HuH-7.5 (cell line): ENCODE measurements at places on chromosomes 16 and 17.

- no peak for DNase-seq
Observed at GRCh38 chr16:81311762-81312161, 3.0 kb upstream of the GAN start.

- no peak for DNase-seq
Observed at GRCh38 chr17:43467981-43468581, 15.7 kb upstream of the DHX8 start.

- no peak for DNase-seq
Observed at GRCh38 chr17:50534222-50534978, 1.9 kb downstream of the EPN3 start.

DNA sequence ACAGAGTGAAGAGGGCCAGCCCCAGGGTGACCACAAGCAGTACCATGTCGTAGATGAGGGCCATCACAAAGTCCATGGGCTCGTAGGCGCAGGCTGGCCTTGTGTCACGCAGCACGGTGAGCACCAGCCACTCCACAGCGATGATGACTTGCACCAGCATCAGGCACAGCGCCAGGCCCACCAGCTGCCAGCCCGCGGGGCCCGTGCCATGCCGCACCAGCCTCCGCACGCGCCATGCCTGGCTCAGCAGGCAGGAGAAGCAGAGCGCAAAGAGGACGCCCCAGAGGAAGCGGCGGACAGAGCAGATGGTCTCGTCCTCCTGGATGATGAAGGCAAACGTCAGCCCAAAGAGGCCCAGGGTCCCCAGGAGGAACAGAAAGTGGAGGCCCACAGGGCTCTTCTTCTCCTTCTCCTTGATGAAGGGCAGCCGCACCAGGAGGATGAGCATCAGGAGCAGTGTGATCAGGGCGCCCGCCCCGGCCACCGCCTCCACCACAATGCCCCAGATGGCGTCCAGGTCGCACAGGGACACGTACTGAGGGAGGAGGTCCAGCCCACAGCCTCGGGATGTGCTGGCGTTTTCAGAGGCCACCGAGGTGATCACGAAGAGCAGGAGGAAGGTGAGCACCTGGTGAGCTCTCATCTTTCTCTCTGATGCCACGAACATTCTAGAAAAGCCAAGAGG, 12.3 kb downstream of the GPRC5B start:
- no peak for DNase-seq

DNA sequence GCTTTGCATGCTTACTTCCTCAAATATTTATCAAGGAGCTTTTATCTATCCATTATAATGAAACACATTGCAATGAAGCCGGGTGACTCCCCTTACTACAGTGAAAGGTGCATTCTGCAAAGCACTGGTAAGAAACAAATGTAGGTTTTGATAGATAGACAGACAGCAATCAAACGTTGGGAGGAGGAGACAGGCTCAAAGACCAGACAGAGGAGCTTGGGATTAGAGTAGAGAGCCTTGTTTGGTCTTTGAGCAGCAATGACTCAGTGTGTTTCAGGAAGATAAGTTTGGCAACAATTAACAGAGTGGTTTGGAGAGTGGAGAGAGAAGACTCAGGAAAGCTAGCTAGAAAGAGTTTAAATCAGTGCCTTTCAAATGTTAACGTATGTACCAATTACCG, 68.8 kb downstream of the ZNF18 start:
- no peak for DNase-seq
